Activated CD8-positive, alpha-beta memory T cell treated with anti-CD3 and anti-CD28 coated beads for 4 hours (primary cell): ENCODE measurements at places on chromosomes 3 and 15.

- no peak for DNase-seq
Observed at GRCh38 chr3:66910266-66911055, 87.6 kb upstream of the KBTBD8 start.

DNA sequence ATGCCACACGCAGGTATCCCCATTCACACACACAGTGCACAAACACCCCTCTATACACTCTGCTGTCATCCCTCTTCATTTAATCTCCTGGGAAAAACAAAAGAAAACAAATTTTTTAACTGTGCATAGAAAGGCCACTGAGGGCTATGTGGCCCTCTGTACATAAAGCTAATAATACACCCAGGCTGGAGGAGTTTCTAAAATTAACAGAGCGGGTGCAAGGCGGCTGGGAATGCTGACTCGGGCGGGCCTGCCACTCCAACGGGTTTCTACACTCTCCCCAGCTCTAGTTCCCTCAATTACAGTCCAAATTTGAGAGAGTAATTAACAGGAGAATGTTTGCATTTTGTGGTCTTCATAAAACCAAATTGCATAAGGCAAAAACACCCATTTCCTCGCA lies 23.1 kb downstream of the HCN4 start:
- DNase-seq, result no peak

DNA sequence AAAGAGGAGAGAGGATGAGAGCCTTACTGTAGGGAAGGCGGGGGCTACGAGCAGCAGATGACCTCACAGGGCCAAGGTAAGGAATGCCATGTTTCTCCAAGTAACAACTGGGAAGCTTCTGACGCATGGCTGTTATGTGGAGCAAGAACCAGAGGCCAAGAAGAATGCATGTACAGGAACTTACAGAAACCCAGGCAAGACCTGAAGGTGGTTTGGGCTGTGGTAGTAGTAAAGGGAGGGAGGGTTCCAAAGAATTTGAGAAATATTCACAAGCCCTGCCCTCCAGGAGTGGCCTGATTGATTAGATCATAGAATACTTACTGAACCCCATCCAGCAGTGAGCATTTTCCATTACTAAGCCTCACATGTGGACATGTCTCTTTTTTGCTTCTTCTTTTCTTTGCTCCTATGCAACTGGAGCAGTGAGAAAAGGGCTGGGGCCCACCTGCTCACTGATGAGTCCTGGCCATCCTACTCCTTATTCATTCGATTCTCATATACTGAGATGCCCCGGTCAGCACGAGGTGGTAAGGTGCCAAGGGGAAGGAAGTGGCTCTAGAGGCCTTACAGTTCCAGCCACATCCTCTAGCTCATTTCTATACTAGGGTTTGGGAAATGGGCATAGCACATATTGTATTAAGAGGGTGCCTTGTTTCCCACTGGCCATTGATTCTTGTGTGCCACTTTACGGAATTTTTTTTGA lies 8.3 kb upstream of the SLC12A8 start:
- DNase-seq, result no peak

DNA sequence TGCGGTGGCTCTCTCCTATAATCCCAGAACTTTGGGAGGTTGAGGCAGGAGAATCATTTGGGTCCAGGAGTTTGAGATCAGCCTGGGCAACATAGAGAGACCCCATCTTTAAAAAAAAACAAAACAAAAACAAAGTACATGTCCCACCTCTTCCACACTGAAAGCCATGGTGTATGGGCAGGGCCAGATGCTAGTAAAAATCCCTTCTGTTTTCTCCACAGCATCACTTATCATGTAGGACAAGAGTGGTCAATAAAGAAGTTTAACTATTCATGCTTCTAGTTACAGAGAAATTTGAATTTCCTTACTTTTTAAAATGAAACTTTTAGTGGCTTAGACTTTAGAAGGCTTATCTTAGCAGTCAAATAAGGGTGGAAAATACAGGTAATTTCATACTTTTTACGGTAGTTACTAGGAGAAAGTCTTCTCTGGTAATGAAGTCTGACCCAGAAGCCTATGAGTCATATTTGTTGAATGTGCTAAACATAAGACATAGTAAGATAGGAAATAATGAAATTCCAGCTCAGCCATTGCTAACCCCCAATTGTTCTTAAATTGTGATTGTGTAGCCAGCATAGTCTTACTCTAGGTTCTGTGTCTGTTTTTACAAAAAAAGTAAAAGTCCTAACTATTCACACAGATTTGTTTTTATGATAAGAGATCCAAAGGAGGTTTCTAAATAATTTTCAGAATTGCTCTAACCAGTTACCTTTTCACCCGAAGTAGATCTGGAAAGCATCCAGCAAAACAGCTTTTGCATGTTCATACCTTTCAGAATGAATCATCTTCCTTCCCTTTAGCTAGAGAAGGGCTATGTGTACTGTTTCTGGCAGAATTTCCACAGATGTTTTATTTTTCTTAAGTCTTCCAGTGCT lies 16.4 kb upstream of the ZNF609 start:
- DNase-seq, result no peak

GRCh38 chr3:22373182-22373581 lies 622.2 kb upstream of the ZNF385D start:
- no peak for DNase-seq
